Frontal cortex (tissue), 4 donors: ENCODE measurements at places on chromosomes 3 and 15. TPM values are rescaled to one million over a fixed set of nuclear protein-coding genes. Genes with fewer than 3 reads are reported as not detected.

DNA sequence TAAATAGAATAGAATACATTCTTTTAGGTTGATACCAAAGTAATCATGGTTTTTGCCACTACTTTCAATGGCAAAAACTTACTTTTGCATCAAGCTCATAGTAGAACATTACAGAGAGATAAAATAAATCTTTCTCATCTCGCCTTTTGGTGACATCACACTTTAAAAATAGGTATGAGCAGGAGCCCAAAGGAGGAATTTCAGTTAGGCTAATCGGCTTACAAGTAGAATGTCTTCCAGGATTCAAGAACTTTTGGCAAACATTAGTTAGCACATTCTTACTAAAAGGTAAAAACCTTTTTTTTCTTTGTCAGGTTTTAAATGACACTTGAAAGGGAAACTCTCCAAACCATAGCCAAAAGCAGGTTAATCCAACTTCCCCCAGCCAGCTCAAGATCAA lies 59.7 kb upstream of the CMSS1 start:
- no peak for DNase-seq

GRCh38 chr15:64851503-64851840 lies 9.8 kb downstream of the PLEKHO2 start:
- DNase-seq, result no peak

DNA sequence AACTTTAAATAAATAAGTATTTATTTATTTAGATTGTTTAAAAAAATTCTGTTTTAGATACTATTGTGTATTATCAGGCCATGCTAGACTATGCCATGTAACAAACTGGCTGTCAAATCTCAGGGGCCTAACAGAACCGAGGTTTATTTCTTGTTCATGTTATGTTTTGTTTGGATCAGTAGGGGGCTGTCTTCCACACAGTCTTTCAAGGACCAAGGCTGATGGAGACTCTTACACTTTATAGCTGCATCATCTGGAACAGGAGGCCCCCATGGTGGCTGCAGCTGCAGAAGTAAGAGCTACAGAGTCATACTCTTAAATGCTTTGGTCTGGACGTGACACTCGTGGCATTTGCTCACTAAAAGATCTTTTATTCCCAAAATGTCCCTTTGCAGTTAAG lies 33.0 kb upstream of the ARL14 start:
- no peak for DNase-seq

GRCh38 chr3:114058646-114059045 lies 2.1 kb downstream of the QTRT2 start:
- no peak for DNase-seq

DNA sequence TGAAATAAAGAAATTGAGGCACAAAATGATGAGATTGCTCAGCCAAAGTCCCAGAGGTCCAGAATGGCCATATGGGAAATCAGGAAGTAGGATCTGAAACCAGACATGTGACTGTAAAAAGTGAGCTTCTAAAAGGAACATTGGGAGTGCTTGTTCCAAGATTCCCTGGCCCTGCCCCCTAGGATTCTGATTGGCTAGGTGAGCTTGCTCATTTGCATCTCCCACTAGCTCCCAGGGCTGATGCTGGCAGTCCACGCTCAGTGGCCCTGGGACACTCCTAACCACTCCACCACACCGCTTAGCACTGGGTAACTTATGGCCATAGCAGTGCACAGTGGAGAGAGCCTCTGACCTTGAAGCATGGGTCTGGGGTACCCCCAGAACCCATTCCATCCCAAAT lies 326.7 kb downstream of the NTRK3 start:
- no peak for DNase-seq

DNA sequence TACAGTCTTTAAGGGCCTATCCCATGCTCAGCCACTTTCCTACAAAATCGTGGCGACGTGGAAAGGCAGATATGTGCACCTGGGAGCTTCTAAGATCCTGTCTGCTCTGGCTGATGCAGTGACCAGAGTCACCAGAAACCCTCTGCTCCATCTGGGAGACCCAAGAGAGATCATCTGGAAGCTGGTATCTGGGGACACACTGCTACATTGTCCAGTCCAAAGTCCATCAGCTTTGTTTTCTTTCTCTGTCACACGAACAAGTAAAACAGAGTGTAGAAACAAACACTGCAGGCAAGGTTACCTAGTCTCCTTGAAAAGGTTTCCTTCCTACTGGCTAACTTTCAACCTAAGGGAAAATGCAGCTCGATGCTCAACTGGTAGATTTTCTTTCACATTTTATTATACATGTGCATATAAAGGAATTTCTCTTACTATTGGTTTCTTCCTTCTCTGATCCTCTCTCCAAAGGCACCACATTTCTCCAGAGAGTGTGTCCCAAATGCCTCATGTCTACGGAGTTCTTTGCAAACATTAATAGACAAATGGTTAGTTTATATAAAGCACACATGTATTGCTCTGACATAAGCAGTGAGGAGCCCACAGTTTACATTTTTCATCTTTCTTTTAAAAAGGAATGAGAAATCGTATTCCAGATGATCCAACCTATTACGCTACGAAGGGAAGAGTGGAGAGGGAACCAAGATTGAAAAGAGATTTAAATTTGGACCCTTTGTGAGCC lies 8.3 kb upstream of the GREM1 start:
- DNase-seq, result no peak

DNA sequence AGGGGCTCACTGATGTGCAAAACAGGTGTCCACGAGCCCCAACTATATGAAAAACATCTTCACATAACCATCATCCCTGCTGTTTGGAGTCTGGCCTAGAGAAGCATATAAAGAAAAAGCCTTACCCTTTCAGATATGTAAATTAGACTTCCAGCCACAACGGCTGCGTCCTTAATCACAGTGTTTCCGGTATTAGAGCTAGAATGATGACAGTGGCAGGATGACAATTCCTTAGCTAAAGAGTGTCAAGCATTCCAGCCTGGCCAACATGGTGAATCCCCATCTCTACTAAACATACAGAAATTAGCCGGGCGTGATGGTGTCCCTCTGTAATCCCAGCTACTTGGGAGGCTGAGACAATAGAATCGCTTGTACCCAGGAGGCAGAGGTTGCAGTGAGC lies 19.5 kb upstream of the SAMD7 start:
- no peak for DNase-seq

GRCh38 chr15:90465930-90466567 lies 63.7 kb upstream of the CRTC3 start:
- DNase-seq, result no peak

- DNase-seq, result no peak
Observed at GRCh38 chr15:65917407-65917756, 48.1 kb downstream of the RAB11A start.

DNA sequence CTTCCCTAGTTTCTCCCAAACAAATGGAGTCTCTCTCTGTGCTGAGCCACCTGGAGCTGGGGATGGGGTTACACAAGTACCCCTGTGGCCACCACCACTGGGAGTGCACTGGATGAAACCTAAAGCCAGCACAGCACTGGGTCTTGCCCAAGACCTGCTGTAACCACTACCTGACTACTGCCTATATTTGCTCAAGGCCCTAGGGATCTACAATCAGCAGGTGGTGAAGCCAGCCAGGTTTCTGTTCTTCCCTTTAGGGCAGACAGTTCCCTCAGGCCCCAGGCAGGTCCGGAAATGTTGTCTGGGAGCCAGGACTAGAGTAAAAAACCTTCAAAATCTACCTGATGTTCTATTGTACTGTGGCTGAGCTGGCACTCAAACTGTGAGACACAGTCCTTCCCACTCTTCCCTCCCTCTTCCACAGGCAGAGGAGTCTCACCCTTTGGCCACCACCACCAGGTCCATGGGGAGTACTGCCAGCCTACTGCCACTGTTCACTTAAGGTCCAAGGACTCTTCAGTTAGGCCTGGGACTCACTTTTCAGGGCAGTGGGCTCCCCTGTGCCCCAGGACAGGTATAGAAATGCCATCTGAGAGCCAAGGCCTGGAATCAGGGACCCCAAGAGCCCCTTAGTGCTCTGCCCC lies 23.8 kb downstream of the C3orf20 start:
- no peak for DNase-seq

DNA sequence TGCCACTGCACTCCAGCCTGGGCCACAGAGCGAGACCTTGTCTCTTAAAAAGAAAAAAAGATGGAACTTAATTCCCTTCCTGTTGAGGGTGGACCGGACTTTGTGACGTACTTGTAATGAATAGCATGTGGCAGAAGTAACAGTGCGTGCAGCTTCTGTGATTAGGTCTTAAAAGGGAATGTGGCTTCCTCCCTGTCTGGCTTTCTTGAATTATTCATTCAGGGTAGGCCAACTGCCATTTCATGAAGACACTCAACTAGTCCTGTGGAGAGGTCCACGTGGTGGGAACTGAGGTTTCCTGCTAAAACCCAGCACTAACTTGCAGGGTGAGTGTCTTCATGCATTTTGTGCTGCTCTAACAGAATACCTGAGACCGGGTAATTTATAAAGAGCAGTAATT lies 98.9 kb upstream of the PIAS1 start:
- no peak for DNase-seq

- no peak for DNase-seq
Observed at GRCh38 chr3:127233371-127233770, 40.4 kb downstream of the PRR23E start.

- no peak for DNase-seq
Observed at GRCh38 chr3:5016211-5017161, 37.2 kb downstream of the BHLHE40 start.

DNA sequence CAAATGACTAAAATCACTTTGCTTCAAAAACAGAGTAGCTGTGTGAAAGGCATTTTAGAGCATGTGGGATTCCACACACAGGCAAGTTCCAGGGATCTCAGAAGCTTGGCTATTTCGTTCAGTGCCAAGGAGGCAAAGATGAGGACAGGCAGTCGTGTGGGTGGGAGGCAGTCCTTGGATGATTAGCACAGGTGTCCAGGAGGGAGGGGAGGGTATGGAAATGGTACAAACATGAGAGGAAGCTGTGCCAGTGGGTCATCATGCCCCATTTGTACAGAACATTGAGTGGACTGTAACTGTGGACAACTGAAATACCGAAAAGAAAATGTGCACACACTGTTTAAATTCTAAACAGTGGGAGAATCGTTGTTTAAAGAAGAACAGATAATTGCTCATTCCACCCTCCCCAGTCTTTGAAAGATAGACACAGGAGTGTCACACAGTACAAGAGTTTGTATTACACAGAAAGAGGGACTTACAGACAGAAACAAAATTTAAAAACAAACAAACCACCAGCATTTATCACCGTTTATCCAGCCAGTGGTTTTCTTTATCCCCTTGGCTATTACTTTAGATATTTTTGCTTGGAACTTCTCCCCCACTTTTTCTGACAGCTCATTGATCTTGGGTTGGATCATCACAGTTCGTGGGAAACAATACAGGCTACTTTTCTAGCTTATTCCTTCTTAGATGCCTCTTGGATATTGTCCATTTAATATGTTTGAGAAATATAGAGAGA lies 122.9 kb downstream of the GREM1 start:
- no peak for DNase-seq

- DNase-seq, result no peak
Observed at GRCh38 chr3:107205358-107205757, 171.9 kb upstream of the CCDC54 start.

The CYP11A1 gene
- total RNA-seq, result not detected

The STXBP5L gene
- 11.0 TPM for total RNA-seq

The ALDH1A2 gene
- total RNA-seq, result 3.3 TPM

The C3orf52 gene
- 0.41 TPM for total RNA-seq

The NAA50 gene
- total RNA-seq, result 60.7 TPM

The ZMYND10 gene
- 3.7 TPM for total RNA-seq

The GATM gene
- total RNA-seq, result 91.3 TPM
